PC-3 (cell line): ENCODE measurements at places on chromosomes 1 and 21.
A peak's percentile ranks its signal among the peaks of the same experiment; 100 is the strongest.

- no peak for DNase-seq
Observed at GRCh38 chr1:197342669-197343068, 74.6 kb downstream of the CRB1 start.

- DNase-seq: no peak
Observed at GRCh38 chr1:208641579-208642280, 397.5 kb upstream of the PLXNA2 start.

DNA sequence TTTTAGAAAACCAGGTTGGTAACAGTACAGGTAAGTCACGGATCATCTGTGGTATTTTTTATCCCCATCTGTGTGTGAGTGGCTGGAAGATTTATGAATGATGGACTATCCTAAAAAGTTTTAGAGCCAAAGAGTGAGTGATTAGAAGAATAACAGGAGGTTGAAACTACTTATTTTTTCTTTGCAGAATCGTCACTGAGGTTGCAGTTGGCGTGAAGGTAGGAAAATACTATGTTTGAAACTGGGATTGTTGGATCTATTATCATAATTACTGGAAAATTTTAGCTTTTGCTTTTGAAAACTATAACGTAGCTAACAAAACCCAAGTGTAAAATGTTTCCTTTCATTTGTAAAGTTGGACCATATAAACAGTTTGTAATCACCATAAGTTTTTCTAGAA is 1.8 kb downstream of the PTBP2 start:
- DNase-seq: no peak

- peak; percentile 28 for DNase-seq
Observed at GRCh38 chr1:232211149-232211548, 418.8 kb downstream of the SIPA1L2 start.

- DNase-seq: no peak
Observed at GRCh38 chr1:172255223-172255560, 165.3 kb upstream of the C1orf105 start.

DNA sequence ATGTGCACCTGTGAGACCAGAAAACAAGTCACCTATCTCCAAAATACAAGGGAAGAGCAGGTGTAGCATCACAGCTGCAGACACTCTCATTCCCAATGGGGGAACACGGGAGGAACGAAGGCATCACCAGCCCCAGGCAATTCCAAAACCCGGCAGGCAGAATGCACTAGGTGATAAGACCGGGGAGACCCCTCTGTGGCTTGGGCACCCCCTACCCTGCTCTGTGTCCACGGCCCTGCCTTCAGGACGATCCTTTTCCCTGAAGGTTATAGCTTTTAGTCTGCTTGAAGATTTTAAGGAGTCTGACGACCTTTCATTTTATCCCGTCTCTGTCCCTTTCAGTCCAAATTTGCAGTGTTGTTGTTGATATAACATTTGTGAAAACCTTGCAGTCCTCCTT is 19.2 kb downstream of the TRPM2 start:
- DNase-seq: no peak

GRCh38 chr1:59509341-59509875 is 212.5 kb downstream of the FGGY start:
- no peak for DNase-seq

DNA sequence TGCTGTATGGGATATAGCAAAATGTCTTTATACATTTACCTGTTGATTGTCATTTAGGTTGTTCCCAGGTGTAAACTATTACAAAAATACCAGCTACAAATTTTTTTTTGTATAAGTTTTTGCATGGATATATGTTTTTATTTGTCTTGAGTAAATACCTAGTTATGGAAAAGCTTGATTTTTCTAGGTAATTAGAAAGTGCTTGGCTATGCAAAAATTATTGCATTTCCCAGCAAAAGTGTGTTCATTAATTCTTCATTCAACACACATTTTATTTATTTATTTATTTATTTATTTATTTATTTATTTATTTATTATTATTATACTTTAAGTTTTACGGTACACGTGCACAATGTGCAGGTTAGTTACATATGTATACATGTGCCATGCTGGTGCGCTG is 22.1 kb downstream of the PDE4B start:
- DNase-seq: no peak

- no peak for DNase-seq
Observed at GRCh38 chr1:219433496-219434131, 179.3 kb downstream of the ZC3H11B start.

DNA sequence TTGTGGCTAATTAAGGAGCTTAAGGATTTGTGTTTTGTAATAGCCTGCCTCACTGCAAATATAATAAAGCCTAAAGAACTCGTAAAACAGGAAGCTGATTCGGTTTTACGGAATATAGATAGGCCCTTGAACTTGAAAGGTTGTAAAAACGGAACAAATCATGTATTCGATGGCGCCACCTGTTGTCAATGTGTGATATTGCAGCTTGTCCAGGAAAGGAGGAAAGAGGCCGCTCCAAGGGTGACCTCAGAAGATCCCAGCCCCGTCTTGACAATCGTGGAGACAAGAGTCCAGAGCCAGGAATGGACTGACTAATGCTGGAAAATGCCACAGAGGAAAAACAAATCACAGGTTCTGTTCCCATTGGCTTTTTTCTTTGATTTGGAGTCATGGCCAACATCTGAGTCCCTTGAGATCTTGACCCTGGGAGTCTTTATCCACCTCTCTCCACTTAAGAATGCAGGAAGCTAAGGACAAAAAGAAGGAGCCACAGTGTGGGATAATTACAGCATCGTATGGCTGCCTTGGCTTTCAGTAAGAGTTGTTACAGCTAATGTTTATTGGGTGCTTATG is 7.0 kb upstream of the IGSF21 start:
- DNase-seq: peak; percentile 75

DNA sequence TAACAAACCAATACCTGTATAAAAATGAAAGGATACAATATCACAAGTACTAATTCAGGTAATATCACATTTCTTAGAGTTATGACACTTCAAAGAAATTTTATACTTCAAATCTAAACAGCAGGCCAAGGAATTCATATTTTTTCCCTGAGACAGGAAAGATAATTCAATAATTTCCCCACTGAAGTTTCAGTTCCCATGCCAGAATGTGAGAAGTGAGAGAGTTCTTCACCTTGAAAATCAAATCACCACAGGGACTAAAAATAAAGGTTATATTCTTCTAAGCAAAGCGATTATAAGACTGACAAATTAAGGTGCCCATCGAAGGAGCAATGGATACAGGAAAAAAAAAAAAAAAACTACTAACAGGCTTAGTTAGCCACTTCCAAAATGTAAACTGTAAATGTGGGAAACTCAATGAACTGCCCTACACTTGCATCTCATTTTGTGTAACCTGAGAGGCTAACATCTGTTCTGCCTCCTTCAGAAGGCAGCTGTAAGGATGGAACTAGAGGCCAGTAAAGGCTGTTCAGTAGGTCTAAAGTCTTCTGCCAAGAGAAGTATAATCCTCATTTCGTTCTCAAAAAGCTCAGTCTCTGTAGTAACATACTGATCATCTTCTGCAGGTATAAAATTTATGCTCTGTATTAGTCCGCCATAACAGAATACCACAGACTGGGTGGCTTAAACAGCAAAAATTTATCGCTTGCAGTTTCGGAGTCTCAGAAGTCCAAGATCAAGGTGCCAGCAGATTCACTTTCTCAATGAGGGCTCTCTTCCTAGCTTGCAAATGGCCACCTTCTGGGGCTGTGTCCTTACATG is 127.8 kb downstream of the RERE start:
- no peak for DNase-seq

- no peak for DNase-seq
Observed at GRCh38 chr1:29677028-29678024, 441.0 kb downstream of the PTPRU start.

DNA sequence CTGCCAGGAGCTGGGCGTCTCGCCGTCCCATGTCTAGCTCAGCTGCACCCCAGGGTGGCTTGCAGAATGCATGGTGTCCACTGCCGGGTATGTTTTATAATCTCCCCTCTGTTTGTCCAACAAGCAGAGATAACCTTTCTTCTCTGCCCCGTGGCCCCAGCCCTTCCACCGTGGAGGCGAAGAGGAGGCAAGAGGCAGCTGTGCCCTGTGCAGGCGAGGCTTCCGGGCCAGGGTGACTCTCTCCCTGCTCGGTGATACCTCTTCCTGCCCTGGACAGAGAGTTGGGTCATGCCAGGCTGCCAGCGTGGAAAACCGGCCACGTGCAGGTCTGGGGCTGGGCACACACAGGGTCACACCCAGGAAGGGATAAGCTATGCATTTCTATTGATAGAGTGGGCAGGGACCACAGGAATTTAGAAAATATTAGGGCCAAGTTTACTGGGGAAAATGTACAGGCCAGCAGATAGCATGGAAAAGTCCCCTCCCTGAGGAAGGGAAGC is at the start of gene TFF2:
TFF2 (minus strand) TSS at position 68 of the 500 bp plus-strand sequence; CDS start at position 31, 37 bp downstream.
- DNase-seq: peak; percentile 76
